ENCODE measurements at places on chromosomes 6 and 20. TPM values are rescaled to one million over a fixed set of nuclear protein-coding genes. Genes with fewer than 3 reads are reported as not detected.

DNA sequence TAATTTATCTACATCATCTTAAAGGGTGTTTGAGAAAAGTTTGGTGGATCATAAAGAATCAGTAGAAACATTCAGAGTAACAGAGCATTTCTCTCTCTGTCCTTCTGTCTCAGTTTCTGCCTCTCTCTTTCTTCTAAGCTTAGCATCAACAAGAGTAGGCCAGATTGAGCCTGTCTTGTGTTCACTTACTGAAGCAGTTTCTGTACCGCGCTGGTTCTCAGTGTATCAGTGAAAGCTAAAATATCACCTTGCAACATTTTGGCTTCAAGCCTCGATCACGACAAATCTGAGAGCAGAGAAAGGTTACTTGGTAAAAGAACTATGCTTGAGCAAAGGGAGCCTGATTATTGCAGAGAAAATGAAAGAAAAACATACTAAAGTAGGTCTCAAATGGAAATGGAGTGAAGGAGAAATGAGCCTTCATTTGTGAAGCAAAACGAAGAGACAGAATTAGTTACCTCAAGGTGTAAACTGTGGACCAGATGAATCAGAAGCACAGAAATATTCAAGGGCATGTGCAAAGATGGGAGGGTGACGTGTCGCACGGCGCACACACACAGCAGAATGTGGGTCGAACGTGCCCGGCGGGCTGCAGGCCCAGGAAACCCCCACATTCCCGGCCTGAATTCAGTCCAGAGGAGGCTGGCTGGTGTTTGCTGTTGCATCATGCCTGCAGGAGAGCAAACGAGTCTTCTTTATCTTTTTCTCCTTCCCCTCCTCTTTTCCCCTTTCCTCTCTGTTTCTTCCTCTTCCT is 509.3 kb downstream of the QKI start:
- DNase-seq = no peak

- peak; percentile 17 for DNase-seq
Measured at GRCh38 chr6:169999367-169999766, 247.9 kb downstream of the ERMARD start.

- DNase-seq = no peak
Measured at GRCh38 chr20:3233131-3233990, 5.6 kb downstream of the SLC4A11 start.

Gene TP53TG5
- total RNA-seq = not detected

DNA sequence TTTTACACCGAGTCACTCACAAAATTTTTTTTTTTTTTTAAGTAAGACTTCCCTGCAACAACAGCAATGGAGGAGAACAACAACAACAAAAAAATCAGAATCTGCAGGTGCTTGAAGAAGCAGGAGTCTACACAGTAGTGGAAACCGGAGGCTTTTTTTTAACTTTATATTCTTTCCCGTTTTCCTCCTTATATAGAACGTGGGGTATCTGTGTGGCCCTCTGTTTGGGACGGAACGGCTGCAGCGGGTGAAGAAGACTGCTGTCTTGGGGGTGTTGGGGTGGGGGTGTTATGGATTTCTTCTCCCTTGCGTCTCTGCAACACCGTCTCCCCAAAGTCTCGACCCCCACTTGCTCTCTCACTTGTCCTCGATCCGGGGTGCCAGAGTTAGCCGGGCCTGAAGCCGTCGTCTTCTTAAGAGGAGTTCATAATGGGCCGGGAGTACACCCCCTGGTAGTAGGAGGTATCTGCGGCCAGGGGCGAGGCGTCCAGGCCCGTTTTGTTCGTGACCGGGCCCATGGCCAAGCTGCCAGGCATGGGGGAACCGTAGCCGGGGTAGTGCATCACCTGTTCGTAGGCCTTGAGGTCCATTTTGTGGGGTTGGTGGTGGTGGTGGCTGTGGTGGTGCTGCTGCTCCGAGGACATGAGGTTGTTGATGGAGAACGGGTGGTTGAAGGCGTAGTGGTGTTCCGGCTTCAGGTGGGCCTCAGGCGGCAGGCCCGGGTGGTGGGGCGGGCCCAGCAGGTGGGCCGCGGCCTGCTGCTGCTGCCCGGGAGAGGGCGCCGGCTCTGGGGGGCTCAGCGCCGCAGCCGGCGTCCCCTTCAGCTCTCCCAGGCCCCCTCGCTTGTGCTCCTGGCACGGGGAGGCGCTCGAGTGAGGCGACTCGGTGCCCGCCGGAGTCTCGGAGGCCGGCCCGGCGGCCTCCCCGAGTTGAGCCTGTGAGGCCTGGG is 2.7 kb downstream of the FOXA2 start:
- DNase-seq = peak; percentile 57

Gene MYT1
- total RNA-seq = 0.79 TPM

- no peak for DNase-seq
Measured at GRCh38 chr6:159450815-159451465, 242.1 kb downstream of the SOD2 start.

- DNase-seq = no peak
Measured at GRCh38 chr6:22829070-22829469, 259.7 kb downstream of the HDGFL1 start.

DNA sequence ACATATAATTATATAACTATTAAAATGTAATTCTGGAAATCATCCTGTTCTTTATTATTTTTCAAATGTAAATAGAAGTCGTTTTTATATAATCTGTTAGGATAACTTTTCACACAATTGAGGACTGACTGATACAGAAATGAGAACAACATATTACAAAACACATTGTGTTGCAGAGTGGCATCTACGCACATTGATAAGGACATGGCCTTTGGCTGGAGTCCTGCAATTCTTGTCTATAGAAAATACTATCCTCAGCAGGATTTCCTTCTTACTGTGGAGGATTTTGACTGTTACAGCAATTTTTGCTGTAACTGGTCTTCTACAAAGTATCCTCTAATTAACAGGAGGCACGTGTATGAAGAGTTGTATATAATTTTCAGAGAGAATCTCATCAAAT is 19.8 kb downstream of the SH3BGRL2 start:
- no peak for DNase-seq

Measured in H9 (cell line).